ENCODE measurements at places on chromosomes 5 and 9.
A peak's percentile ranks its signal among the peaks of the same experiment; 100 is the strongest.

- DNase-seq = no peak
Observed at GRCh38 chr5:153403470-153403869, 87.0 kb upstream of the GRIA1 start.

GRCh38 chr5:19986031-19986619, 1.9 kb downstream of the CDH18 start:
- DNase-seq = no peak

DNA sequence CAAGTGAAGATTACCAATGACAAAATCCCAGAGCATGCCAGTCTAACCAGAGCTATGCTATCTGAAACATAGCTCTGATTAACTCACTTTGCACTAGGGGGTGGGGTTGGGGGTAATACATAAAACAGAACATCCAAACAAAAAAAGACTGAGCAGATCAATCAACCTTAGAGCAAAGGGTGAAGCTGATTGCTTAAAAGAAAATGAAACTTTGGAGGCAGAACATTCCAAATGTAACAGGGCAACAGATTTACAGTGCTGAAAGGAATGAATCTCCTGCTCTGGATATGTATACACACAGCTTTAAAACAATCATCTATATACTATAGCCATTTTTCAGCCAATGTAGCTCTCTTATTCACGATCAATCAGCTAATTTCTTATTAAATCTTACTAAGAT, 4.9 kb downstream of the IL6ST start:
- no peak for DNase-seq

DNA sequence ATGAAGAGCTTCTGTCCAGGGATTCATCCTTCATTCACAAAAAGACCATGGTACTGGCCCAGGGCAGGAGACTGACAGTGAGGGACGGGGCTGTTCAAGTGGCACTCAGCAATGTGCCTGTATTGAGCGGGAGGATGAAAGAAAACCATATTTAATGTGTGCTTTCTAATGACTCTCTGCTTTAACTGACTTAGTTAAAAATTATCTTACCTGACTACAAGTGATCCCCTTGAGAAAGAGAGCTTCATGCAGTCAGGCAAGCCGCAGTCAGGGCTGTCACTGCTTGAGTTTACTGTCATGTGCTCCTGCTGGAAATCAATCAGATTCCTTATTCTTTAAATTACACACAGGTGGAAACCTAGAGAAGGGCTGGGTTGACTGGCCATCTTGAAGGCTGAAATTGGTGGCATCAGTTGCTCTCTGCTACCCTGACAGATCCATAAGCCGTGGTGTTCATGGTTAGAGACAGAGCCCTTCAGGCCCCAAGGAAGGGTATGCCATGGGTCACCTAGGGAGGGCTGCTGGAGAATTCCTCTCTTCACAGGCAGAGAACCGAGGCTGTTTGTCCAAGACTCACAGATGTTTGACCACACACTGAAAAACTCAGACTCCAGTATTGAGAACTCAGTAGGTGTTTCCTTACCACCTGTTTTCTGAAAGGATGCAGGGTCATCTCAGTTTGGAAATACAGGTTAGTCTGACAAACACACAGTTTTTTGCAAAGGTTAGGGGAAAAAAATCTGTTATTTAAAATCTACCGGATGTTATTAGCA, 70.9 kb downstream of the TRIO start:
- no peak for DNase-seq

DNA sequence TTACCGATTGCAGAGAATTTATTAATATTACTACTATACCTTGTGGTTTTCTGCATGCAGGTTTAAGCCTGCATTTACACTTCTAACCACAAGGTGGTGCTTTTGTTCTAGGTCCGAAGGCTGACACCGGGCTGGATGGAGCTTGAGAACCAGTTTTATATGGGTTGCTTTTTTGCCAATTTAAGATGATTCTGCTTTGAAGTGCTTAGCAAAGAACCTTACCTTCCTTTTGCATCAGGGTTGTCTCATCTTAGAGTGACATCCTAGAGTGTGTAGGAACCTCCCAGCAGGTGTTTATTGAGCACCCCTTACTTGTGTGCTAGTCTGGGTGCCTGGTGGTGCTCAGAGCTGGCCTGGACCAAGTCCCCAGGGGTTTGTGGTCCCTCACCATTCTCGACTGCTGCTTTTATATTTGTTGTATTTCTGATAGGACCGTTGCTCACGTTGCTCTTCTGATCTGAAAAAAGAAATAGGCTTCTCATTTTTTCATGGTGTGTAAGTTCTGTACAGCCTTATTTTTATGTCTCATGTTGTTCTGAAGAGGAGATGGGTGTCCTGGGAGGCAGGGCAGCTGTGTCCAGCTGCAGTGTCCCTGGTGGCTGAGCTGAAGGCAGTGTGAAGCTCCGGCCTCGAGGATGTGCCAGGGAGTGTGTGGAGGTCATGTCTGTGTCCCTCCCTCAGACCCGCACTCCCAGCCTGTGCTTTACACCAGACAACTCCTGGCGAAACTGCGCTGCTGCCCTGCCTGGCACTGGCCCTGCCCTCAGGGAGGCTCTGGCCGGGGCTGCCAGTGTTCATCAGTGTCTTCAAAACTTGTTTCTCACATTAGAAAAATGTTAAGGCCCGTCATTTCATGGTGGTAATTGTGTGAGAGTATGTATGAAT, 54.3 kb downstream of the EHMT1 start:
- DNase-seq = peak; percentile 82

GRCh38 chr9:117021906-117022305, 334.8 kb downstream of the TRIM32 start:
- no peak for DNase-seq

DNA sequence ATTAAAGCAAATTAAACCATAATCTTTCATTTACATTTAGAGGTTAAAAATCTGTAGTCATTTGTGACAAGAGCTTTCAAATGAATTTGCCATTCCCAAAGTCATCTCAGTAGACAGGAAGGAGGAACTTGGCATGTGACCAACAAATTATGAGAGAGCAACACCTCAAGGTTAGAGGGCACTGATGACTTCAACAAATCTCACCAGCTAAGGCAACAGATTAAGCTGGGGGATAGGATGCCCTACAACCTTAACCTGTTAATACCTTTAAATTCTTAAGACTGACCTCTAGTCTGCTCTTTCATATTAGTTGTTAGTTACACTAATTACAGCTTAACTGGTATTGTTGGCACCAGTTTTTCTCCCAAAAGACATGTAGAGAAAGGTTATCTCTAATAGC, 18.4 kb downstream of the POU5F2 start:
- no peak for DNase-seq

DNA sequence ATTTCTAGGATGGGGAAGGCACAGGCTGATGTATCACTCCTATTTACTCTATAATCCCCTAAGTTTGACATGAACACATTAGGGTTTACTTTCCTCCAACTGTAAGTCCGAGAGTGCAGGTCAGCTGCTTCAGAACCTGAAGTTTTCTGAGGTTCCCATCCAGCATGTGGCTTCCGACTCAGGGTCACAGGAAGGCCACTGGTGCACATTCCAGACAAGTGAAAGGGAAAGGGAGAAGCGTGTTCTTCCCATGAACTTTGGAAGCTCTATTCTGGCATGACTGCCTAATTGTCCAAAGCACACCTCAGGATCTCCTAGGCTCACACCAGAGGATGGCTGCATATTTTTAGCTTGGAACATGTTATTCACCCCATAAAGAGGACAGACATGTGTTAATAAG, 602.6 kb downstream of the SEMA5A start:
- DNase-seq = no peak

DNA sequence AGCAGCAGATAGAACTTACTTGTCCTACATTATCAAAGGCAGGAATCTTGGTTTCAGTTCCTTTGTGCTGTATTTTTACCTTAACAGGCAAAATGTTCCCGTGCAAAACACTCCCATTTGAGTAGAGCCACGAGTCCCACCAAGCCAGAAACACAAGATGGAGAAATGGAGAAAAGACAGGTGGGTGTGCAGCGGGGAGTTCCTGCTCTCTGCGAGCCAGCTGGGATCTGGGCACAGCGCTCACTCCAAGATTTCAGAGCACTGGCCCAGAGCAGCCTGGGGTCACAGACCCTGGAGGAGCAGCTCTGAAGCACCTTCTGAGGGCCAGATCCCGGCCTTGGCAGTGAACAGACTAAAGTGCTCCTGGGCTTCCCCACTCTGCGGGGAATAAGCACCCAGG, 2.9 kb downstream of the UCK1 start:
- DNase-seq = no peak

DNA sequence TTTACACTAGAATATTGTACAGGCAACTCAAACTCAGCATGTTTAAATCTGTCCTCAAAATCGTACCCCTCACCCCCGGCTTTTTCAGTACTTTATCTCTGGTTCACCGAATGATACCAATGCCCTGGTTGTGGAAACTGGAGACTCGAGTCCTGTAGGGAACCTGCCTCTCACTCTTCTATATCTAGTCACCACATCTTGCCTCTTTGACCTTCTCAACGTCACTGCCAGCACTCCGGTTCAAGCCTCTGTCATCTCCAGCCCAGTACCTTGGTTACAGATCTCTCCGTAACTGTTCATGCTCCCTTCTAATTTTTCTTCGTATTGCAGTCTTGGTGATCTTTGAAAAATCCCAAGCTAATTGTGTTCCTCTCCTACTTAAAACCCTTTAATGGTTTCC, 6.7 kb downstream of the SLC44A1 start:
- DNase-seq = no peak

GRCh38 chr5:127562252-127562651, 44.8 kb downstream of the PRRC1 start:
- DNase-seq = no peak

DNA sequence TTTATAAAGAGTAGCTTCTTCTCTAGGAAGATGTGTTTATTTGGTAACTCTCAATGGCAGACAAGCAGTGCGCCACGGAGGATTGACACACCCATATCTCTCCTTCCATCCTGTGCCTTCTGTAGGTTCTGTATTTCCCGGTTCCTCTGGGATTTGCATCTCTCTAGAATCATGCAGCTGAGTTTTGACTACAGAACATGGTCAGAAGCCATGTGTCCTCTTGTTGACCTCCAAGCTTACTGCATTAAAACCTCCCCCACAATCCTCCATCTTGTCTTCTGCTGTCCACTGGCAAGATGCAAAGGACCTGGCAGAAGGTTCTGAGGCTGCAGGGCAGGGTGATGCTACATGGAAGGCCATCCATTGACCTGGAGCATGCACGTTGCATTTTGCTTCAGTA, 482.0 kb downstream of the DMRT2 start:
- DNase-seq = no peak

DNA sequence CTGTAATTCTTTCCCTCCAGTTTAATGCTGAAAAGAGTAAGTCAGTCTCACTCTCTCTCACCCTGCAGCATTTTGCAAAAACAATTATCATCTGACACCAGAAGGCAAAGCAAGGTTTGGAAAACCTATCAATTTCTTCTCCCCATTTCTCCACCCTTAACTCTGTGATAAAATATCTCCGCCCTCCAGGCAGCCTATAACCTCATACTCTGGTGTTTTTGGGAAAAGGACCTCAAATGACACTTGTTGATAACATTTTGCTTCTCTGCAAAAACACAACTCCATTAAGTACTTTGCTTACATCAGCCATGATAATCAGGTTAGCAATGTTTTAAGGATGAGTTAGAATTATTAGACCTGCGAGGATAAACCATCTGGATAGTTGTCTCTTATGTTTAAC, 2.3 kb downstream of the ANKH start:
- DNase-seq = no peak

- no peak for DNase-seq
Observed at GRCh38 chr9:78273761-78274160, 23.2 kb upstream of the PSAT1 start.

GRCh38 chr5:55636177-55636576, 75.9 kb downstream of the SLC38A9 start:
- DNase-seq = no peak

DNA sequence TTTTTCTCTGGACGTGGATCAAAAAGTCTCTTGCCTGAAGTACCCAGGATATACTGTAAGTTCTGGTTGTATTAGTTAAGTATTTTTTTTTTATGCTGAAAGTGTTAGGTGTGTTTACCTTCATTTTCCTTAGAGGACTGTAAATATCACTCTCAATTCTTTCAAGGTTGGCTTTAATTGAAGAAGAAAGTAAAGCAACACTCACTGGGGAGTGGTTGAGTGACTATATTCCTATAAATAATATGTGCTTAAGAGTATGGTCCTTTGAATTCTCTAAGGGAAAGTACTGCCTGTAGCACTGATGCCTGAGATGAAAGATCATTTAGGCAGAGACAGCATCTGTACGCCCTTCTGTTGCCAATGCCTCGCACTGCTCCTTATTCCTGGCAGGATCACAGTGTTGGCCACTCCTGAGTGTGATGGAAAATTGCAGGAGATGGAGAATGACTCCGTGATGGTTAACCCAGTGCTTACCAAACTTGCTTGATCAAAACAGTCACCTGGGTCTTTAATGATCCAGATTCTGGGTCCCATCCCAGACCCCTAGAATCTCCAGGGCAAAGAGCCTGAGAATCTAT, 182.0 kb upstream of the MPDZ start:
- DNase-seq = no peak

GRCh38 chr5:137880313-137880712, 8.9 kb upstream of the PKD2L2 start:
- no peak for DNase-seq

DNA sequence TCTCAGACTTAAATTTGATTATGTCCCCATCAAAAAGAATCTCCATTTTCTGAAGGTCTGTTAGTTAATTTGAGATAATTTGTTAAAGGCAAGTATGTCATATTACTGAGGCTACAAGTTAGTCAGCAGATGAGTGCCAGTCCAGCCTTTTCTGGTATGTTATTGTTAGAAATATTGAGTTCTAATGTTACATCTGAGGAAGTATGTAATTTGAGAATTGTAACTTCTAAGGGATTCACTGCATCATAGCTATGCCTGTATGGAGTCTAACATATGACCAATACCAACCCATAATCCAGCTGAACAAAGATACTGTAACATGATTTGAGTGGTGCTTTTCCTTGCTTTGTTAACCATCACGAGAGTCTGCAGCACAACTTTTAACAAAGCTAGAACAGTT, 13.9 kb downstream of the SLC23A1 start:
- DNase-seq = no peak

DNA sequence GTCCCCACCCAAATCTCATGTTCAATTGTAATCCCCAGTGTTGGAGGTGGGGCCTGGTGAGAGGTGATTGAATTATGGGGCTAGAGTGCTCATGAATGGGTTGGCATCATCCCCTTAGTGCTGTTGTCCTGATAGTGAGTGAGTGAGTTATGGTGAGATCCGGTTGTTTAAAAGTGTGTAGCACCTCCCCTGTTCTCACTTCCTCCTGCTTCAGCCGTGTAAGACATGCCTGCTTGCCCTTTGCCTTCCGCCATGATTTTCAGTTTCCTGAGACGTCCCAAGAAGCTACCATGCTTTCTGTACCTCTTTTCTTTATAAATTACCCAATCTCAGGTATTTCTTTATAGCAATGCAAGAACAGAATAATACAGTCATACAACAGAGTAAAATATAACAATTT, 742 bp upstream of the LECT2 start:
- no peak for DNase-seq

DNA sequence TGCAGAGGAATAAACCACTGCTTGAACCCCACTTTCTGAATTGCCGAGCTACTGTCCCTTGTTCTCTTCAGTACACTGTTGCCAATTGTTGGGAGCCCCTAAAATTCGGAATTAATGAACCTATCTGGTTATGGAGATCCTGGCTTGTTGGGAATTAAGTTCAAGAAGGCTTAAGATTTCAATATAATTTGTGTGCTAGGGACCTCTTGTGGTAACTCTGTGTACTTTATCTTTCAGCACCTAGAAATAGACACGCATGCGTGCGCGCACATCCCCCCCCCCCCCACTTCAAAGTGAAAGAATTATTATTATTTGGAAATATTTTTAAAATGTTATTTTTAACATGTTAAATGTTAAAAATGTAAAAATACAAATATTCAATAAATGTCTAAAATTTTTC, 53.3 kb upstream of the FAM169A start:
- peak; percentile 55 for DNase-seq

GRCh38 chr5:14925326-14925725, 53.7 kb upstream of the ANKH start:
- DNase-seq = no peak

Measured in germinal center (tissue), 1 donor.